NCI-H146 (cell line): ENCODE measurements at places on chromosomes 4 and X.

DNA sequence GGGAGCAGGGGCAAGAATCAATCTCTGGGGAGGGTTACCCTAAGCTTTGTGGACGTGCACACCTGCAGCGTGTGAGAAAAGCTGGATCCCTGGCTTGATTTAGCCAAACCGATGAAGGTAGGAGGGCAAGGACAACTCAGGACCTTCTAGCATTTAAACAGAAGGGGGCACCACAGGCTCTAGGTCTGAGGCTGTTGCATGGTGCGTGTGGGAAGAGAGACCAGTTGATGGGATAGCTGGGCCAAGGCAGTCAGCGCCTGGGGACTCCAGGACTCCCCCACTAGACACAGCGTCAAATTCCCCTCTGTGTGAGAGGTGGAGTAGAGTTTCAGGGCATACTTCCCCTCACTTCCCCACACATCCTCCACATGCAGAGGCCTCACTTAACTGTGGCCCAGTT is 4.3 kb downstream of the GABRQ start:
- no peak for DNase-seq

- no peak for DNase-seq
These were observed 2.1 kb downstream of the COPS4 start for GRCh38 chr4:83036991-83037665.

- no peak for DNase-seq
These were observed 21.9 kb downstream of the PLS3 start for GRCh38 chrX:115582616-115583495.

GRCh38 chr4:184896868-184897715 is 71.3 kb upstream of the ACSL1 start:
- DNase-seq: no peak

GRCh38 chr4:152926959-152927358 is 9.2 kb upstream of the FHDC1 start:
- no peak for DNase-seq

GRCh38 chr4:37754410-37755185 is 68.4 kb upstream of the RELL1 start:
- DNase-seq: no peak

DNA sequence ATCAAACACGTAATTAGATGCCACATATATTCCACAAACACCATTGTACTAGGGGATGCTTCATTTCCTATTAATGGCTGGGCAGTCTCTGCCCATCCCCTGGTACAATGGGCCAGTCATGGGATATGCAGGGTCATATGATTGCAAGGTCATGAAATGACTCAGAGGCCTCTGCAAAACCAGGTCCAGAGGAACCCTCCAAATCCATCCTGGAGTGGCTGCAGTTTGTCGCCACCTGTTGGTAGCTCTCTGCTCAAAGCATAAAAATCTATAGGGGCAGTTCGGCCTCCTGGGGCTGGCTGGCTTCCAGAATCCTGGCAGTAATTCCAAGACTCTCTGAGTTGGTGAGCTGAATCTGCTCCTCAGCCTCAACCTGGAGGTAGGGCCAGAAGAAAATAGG is 22.9 kb upstream of the PUDP start:
- no peak for DNase-seq

- no peak for DNase-seq
These were observed 13.9 kb upstream of the DCK start for GRCh38 chr4:70979445-70980008.

GRCh38 chr4:8188743-8189550 is 10.1 kb upstream of the SH3TC1 start:
- DNase-seq: no peak

DNA sequence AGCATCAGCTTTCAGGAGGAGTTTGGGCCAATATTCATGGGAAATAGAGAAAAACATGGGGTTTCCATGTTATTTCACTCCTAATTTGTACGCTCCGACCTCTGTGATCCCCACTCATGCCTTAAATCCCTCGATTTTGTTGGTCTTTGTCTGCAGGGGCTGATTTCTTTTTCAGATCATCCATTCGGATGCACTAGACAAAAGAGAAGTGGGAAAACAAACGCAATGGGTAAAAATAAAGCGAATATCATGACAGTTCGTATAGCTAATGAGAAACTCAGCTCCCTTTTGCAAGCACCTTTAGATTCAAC is 139.1 kb upstream of the PLAC1 start:
- no peak for DNase-seq

GRCh38 chrX:12824944-12825343 is 33.7 kb downstream of the PRPS2 start:
- no peak for DNase-seq

- DNase-seq: no peak
These were observed 1.3 kb upstream of the ITM2A start for GRCh38 chrX:79368441-79368840.

GRCh38 chr4:57156242-57156990 is 46.2 kb upstream of the IGFBP7 start:
- DNase-seq: no peak

DNA sequence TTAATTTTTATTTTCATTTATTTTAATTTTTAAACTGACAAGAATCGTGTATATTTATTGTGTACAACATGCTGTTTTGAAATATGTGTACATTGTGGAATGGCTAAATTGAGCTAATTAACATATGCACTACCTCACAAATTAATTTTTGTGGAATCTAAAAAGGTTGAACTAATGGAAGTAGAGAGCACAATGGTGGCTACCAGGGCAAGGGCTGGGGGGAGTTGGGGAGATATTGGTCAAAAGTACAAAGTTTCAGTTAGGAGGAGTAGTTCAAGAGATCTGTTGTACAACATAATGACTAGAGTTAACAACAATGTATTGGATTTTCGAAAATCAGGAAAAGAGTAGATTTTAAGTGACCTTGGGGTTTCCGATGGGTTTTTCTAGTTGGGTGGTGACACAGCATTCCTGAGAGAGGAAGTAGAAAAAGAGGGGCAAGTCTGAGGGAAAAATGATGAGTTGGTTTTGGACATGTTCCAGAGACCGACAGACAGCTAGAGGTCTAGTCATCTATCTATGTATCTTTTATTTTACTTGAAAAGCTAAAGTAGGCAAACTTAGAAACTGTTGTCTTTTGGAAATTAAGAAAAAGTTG is 23.2 kb downstream of the APOO start:
- no peak for DNase-seq

DNA sequence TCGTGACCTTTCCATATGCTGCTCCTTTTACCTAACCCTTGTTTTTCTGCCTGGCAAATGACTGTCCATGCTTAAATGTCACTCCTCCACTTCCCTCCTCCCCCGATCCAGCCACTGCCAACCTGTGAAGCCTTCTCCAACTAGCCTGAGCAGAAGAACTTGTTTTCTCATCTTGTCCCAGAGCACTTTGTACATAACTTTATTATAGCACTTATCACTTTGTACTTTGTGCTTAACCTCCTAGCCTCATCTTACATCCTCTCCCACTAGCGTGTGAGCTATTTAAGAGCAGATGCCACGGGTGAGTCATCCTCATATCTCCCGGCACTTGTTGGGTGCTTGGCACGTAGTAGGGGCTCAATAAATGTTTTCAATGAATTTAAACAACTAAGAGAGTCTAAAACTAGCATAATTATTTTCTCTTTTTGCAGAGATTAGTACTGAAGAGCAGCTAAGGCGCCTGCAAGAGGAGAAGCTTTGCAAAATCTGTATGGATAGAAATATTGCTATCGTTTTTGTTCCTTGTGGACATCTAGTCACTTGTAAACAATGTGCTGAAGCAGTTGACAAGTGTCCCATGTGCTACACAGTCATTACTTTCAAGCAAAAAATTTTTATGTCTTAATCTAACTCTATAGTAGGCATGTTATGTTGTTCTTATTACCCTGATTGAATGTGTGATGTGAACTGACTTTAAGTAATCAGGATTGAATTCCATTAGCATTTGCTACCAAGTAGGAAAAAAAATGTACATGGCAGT is 46.9 kb downstream of the XIAP start:
- no peak for DNase-seq

DNA sequence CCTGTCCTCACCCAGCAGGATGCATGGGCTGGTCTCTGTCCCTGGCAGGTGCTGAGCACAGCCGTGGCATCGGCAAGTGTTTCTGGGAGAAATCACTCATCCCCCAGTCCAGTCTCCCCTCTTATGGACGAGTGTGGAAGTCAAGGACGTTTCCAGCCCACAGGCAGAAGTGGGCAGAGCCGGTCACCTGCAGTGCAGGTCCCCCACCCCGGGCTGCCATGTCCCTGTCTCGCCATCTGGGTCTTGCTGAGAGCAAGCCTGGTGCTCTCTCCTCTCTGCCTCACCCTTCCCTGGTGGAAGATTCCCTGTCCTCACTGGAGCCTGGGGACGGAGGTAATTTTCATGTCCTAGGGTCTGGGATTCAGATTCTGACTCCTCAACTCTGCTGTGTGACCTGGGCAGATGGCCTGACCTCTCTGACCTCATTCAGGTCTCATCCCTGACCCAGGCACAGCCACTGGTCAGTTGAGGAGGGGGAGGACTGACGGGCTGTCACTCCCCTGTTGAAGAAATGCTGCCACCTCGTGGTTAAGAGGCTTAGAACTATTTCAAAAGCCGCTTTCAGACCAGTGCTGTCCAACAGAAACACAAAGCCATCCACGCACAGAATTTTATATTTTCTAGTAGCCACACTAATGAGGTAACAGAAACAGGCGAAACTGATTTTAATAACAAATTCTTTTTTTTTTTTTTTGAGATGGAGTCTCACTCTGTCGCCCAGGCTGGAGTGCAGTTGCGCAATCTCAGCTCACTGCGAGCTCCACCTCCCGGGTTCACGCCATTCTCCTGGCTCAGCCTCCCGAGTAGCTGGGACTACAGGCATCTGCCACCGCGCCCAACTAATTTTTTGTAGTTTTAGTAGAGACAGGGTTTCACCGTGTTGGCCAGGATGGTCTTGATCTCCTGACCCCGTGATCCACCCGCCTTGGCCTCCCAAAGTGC is 1.8 kb downstream of the CPZ start:
- DNase-seq: peak; percentile 46

DNA sequence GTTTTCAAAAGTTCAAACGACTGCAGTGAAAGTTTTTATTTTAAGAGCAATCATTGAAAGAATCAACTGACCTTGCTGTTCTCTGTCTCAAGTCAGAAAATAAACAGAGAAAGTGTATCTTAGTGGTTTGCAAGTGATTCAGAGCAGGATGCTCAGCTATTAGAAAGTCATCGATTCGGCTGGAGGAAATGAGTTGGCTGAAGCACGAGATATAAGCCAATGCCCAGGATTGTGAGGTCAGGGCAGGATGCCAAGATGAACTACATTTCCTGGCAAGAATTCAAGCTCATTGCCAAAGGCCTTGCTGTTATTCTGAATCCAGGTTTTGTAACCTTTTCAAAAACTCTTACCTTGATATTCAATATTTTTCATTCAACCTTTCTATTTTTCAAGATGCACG is 541.4 kb upstream of the BOD1L1 start:
- DNase-seq: peak; percentile 14

- no peak for DNase-seq
These were observed 34.6 kb upstream of the MGST2 start for GRCh38 chr4:139630991-139631390.

GRCh38 chrX:53075011-53075410 is 7.2 kb upstream of the TSPYL2 start:
- no peak for DNase-seq

- no peak for DNase-seq
These were observed 50.4 kb upstream of the TRAM1L1 start for GRCh38 chr4:117135634-117136354.

GRCh38 chr4:3518511-3518880 is 13.7 kb downstream of the LRPAP1 start:
- DNase-seq: no peak

- no peak for DNase-seq
These were observed 5.9 kb downstream of the MRFAP1L1 start for GRCh38 chr4:6703786-6704185.

GRCh38 chrX:40871385-40872082 is 136.2 kb upstream of the MED14 start:
- no peak for DNase-seq

DNA sequence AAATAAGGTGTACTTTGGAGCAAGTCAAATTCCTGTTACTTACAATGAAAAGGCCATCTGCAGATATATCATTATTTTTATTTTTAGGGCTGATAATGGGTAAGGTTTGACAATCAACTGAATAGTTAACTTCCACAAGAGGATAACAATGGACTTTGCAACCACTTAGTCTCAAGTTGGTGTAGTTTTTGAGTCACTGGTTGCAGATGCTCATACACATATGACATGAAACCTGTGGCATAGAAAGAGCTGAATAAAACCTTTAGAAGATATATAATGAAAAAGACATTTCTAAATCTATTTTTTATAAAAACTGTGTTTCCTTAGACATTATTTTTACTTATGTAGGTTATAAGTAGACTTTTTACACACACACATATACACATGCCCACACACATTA is 2110.9 kb downstream of the PCDH7 start:
- DNase-seq: no peak

DNA sequence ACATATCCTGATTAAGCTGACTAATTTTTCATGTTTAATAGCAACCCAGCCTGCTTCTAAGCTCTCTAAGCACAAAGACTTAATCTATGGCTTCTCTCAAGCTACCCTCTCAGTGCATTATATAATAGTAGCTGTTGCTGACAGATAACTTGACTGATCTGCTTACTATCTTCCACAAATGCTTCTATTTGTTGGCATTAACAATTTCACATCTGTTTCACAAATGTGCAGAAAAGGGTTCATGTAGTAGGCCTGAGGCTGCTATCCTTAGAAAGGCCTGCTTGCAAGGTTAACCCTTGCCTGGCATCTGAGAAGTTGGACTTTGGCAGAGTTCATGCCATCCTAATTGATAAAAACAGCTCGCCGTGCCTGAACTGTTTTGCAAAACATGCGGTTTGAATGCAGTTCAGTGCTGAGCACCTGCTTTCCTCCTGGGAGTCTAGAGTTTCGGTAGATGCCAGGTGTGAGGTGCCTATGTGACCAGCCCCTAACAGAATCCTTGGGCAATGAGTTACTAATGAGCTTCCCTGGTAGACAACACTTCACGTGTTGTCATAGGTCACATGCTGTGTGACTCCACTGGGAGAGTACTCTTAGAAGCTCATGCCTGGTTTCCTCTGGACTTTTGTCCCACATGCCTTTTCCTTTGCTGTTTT is 68.4 kb downstream of the NSG1 start:
- no peak for DNase-seq

GRCh38 chrX:131424895-131425294 is 119.0 kb upstream of the OR13H1 start:
- no peak for DNase-seq

DNA sequence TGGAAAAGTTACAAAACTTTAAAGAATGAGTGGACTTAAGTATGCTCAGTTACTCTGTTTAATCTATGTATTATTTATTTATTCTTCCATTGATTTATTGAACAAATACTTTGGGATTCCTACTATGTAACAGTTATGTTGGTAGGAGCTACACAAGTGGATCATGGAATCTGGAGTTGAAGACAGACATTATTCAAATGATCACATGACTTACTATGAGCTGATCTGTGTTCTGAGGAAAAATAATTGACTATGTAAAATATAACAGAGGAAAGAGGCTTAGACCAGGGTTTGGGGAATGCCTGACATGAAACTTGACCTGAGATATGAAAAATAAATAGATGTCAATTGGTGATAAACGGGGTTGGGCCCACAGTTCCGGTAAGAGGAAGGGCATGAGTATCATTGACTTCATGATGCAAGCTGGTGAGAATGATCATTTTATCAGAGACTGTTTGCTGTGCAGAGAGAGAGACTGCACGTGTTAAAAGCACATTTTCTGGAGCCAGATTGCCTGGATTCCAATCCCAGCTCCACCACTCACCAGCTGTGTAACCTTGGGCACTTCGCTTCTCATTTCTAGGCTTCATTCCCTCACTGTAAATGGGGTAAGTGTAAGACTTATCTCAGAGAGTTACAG is 179.0 kb downstream of the SPCS3 start:
- DNase-seq: no peak
